ENCODE measurements at places on chromosomes 3 and 15.

GRCh38 chr3:58991623-58992022, 58.2 kb downstream of the CFAP20DC start:
- no peak for DNase-seq

- DNase-seq = no peak
These were observed 5.9 kb downstream of the SCN5A start for GRCh38 chr3:38643592-38643991.

- no peak for DNase-seq
These were observed 37.6 kb upstream of the TRIM71 start for GRCh38 chr3:32780071-32780734.

GRCh38 chr15:98035577-98036010, 75.1 kb downstream of the ARRDC4 start:
- no peak for DNase-seq

DNA sequence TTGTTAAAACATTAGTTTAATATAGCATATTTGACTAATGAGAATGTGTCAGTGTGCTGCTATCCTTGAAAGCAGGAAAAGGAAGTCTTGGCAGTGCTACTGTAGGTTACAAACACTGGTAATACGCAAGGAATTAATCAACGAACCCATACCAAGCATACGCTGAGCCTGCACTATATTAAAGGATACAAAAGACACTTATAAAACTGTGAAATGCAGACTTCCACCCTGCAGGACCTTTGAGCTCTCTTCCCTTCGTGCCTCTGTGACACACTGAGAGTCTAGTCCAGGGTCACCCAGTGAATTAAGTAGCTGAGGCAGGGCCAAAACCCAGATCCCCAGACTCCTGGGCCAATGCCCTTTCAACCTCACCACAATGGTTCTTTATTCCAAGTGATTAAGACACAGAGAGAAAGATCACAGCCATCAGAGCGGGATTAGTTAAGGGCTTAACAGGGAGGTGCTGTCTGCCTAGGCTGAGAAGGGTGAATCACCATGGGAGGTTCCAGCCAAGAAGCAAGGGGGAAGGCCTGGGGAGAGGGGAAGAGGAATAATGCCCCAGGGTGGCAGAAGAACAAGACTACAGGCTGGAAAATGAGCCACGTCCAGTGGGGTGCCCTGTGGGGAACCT, 6.8 kb downstream of the ANXA2 start:
- DNase-seq = peak; percentile 91

GRCh38 chr3:147713234-147714133, 304.3 kb downstream of the ZIC1 start:
- DNase-seq = no peak

All from AG10803 (cell line).